ENCODE measurements at places on chromosomes 13 and 19. TPM values are rescaled to one million over a fixed set of nuclear protein-coding genes. Genes with fewer than 3 reads are reported as not detected.
A peak's percentile ranks its signal among the peaks of the same experiment; 100 is the strongest.

GRCh38 chr19:58518256-58519086 lies 1.1 kb downstream of the ZBTB45 start:
- no peak for DNase-seq

DNA sequence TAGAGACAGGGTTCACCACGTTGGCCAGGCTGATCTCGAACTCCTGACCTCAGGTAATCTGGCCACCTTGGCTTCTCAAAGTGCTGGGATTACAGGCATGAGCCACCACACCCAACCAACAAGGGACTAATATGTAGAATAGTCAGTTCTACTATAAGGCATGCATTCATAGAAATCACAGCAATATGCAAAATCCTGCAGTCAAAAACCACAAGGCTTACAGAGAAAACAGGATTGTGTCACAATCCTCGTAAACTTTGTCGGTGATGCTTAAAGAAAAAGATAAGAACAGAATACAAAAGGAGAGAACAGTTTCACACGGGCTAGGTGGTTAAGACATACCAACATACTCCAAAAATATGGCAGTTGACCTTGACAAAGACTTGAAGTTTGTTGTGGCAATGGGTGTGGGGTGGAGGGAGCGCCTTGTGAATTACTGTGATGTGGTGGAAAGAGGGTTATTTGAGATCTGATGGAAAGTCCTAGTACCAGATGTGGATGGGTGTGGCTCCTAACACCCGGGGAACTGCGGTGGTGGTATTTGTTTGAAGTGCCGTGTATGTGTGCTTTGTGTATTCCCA lies 12.4 kb downstream of the NOSIP start:
- peak; percentile 75 for DNase-seq

- no peak for DNase-seq
These were observed 105.8 kb downstream of the SOX1 start for GRCh38 chr13:112172641-112173251.

- DNase-seq = no peak
These were observed 57.8 kb downstream of the COG3 start for GRCh38 chr13:45522571-45522970.

- DNase-seq = no peak
These were observed 2.2 kb upstream of the RAB3A start for GRCh38 chr19:18206018-18206417.

DNA sequence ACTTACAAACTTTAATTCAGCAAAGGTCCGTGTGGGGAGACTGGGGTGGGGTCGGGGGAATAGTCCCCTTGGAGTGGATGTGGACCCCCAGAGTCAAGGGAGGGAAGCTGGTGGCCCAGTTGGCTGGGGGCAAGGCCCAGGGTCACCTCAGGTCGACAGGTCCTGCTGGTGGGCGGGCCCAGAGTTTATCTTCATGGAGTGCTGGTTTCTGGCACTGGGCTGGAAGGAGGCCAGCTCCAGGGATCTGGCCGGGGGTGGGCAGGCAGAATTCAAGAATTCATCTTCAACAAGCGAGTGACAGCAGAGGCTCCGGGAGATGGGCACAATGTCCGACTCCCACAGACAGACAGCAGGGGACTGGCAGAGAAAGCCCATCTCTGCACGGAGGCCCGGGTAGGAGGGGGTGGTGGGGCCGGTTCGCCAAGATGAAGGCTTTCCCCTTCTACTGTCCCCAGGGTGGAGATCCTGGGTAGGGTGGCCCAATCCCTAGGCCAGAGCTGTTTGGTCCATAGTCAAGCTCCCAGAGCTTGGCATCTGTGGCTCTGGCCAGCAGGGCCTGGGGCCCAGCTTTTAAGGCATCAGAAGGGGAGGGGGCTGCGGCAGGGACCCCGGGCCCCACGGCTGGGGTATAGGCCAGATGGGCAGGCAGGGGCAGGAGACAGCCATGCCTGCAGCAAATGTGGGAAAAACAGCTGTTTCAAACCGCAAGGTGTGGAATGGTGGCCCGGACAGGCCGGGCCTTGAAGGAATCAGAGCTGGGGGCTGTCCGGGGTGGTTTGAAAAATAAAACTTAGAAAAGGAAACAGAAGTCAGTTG lies 622 bp upstream of the FDX2 start:
- DNase-seq = no peak

DNA sequence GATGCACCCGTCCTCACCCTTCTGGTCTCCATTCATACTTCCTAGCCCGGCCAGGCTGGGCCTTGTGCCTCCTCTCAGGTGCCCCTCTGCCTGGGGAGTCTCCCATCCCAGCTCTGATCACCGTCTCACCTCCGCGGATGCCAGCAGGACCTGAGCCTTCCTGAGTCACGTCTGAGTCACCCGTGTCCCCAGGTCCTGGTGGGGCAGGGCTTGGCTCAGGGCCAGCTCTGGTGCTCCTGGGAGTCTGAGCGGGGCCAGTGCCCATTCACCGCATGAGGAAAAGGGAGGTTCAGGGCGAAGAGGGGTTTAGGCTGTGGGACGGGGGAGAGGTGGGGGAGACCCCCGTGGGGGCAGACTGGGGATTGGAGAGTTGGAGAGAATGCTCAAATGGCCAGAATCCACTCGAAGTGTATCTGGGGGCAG lies 593 bp downstream of the ATP8B3 start:
- peak; percentile 47 for DNase-seq

DNA sequence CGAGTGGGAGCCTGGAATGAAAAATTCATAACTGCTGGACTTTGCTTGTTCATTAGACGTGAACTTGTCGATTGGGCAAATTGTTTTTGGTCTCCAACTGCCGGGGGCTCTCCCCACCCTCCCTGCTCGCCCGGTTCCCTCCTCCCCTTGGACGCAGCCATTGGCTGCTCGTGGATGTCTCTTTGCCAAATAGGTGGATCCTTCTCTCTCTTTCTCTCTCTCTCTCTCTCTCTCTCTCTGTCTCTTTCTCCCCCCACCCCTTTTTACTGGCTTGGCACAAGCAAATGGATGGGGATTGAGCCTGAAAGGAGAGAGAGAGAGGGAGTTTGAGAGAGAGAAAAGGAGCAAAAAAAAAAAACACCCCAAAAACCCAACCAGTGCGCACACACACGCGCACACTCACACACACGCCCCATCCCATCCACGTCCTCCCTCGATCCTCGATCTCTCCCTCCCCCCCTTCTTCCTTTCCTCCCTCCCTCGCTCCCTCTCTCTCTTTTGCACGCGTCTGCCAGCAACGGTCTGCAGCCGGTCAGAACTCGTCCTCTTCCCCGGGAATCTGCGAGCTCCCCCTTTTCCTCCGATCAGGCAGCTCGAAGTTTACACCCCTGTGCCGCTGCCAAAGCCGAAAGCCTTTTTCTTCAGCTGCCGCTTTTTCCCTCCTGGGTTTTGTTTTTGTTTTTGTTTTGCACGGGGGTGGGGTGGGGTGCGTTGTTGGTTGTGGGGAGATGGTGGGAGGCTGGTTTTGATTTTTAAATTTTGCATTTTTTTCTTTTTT lies 27.8 kb downstream of the NFIX start:
- no peak for DNase-seq

- no peak for DNase-seq
These were observed 97.6 kb upstream of the SERP2 start for GRCh38 chr13:44276061-44276460.

- DNase-seq = no peak
These were observed 71.4 kb downstream of the SLC7A9 start for GRCh38 chr19:32798201-32798600.

DNA sequence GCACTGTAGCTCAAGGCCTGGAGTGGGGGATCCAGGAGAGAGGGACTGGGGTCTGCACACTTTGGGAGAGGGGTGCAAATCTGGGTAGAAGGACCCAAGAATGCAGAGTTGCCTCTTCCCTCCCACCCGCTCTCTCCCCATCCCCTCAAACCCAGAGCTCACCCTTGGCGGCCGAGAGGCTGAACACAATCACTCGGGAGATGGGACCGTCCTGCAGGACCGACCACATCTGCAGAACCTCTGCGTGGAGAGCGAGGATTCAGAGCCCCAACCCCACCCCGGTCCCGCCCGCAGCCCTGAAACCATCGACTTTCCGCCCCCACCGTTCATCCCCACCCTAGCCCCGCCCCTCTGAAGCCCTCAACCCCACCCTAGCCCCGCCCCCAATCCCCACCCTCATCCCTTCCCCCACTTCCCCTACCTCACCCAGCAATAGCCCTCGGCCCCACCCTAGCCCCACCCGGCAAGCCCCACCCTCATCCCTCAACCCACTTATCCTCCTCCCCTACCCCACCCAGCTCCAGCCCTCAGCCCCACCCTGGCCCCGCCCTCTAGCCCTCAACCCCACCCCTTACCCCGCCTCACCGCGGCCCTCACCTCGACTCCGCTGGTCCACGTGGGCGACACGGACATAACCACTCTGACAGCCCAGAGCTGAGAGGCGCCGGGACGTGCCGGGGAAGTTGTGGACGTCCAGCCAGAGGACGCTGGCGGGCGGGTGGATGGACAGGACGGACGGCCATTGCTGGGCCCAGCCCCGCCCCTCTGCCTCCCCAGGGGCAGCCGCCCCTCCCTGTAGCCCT lies 4.1 kb downstream of the KPTN start:
- no peak for DNase-seq

DNA sequence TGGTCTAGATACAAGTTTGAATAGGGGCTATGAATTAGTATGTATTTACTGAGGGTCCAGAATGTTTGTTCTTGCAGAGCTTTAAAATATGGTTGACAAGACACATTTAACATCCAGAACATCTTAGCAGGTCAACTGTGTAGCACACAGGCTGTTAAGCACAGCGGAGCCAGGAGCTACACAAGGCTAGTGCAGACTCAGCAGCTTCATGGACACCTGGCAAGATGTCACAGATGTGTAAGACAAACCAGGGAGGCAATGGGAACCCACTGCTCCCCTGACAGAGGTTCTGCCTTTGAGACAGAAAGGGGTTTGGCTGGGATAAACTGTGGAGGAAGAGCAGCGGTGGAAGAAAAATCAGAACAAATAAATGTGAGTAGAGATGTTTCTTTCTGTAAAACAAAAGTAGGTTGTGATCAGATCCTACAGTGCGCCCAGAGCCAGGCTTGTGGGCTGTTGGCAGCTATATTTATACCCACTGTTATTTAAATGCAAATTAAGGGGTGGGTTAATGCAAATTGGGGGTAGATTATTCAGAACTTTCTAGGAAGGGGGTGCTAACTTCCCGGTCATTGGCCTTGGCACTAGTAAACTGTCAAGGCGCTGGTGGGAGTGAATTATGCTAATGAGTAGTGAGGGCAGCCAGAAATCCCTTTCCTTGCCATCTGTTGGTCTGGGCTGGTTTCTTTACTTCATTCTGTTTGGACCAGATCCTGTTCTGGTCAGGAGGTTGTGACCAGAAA lies 33.0 kb downstream of the MIPEP start:
- no peak for DNase-seq

DNA sequence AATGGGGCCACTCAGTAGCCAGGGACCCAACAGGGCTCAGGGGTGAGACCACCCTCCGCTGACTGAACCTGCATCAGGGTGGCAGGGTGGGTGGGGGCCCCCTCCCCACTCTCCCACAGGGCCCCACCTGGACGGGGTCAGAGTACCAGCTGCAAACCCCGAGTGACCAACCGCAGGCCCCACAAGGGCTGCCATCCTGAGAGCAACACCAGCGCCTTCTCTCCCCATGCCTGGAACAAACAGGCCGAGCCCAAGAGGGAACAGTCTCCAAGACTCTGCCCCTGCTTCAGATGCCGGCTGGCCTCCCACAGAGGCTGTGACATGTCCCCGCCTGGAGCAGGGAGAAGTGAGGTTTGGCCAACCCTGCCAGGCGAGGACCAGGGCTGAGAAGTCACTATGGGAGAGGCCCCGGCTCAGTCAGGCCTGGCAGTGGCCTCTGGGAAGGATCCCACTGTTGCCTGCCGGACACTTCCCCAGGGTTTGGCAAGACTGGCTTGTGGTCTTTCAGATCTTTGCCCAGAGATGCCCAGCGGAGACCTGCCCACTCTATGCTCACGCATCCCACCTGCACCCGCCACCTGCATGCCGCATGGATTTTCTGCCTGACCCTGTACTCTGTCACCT lies 27.2 kb downstream of the MPND start:
- no peak for DNase-seq

- no peak for DNase-seq
These were observed 4.3 kb downstream of the NANOS3 start for GRCh38 chr19:13881251-13881691.

- DNase-seq = no peak
These were observed 28.6 kb downstream of the BICRA start for GRCh38 chr19:47637550-47637949.

GRCh38 chr19:56085571-56086275 lies 35.4 kb downstream of the ZNF787 start:
- peak; percentile 23 for DNase-seq

GRCh38 chr13:98452851-98453843 lies 123.8 kb downstream of the STK24 start:
- no peak for DNase-seq

GRCh38 chr19:47691782-47692181 lies 21.4 kb upstream of the EHD2 start:
- DNase-seq = no peak

DNA sequence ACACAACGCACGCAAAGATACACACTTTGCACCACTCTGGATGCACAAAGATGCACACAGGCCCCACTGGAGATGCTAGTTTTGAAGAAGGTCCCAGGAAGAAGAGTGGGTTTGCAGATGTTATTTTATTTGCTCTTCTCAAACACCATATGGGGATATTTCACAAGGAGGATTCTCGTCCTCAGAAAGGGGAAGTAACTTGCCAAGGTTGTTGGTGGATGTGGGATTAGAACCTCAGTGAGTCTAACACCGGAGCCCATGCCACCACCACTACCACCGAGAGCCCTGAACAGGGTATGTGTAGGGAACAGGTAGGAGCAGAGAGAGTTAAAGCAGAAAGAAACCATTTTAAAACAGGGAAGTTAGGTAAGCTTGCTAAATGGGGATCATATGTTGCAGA lies 9.6 kb upstream of the CEACAM6 start:
- DNase-seq = no peak

GRCh38 chr19:35204799-35205732 lies 23.5 kb downstream of the FAM187B start:
- DNase-seq = peak; percentile 56

GRCh38 chr13:77737583-77738200 lies 40.2 kb downstream of the SLAIN1 start:
- no peak for DNase-seq

DNA sequence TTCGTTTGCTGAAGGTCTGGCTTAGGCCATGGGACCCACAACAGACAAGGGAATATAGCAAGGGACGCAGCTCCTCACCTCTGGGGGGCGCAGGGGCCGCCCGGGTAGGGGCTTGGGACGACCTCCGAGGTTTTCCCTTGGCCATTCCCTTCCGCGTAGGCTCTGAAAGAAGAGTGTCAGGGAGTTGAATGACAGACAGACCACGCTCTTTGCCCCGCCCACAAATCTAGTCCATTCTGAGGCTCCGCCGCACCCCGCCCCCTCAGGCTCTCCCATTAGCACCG lies 11.4 kb upstream of the ZNF414 start:
- no peak for DNase-seq

GRCh38 chr19:52176574-52176973 lies 5.2 kb upstream of the ZNF836 start:
- no peak for DNase-seq

GRCh38 chr19:5232798-5233505 lies 107.7 kb downstream of the PTPRS start:
- no peak for DNase-seq

TTYH1 gene
- not detected for total RNA-seq

LILRB3 gene
- 1.1 TPM for total RNA-seq

UBE2L5 gene
- 0.11 TPM for total RNA-seq

TSKS gene
- 2.1 TPM for total RNA-seq

MBD3L3 gene
- total RNA-seq = not detected

SYT5 gene
- 0.41 TPM for total RNA-seq

OR4F17 gene
- not detected for total RNA-seq

ADAMTS10 gene
- total RNA-seq = 72.9 TPM

C5AR2 gene
- 0.06 TPM for total RNA-seq

PSG2 gene
- total RNA-seq = not detected

WDR62 gene
- total RNA-seq = 2.0 TPM

HTR2A gene
- total RNA-seq = not detected

IGSF23 gene
- not detected for total RNA-seq

ATP4A gene
- not detected for total RNA-seq

Measured in CD4-positive, alpha-beta T cell (primary cell).